Stimulated activated CD4-positive, alpha-beta T cell treated with anti-CD3 and anti-CD28 coated beads, TNF-alpha, amount 100 ng/mL, for 24 hours (primary cell): ENCODE measurements at places on chromosomes 4 and X.
A peak's percentile ranks its signal among the peaks of the same experiment; 100 is the strongest.

DNA sequence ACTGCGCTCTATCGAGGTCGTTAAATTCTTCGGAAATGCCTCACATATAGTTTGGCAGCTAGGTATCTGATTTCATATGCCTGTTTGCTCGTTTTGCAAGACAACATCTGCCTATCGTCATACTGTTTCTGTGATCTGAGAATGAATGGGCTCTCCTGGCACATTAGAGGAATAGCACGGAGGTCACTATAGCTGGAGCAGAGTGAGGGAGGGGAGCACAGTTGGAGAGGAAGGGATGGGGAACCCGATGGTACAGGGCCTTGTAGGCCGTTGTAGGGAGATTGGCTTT, 552 bp downstream of the IKBKG start:
- no peak for DNase-seq

- DNase-seq, result peak; percentile 59
Observed at GRCh38 chrX:40266490-40267333, 169.0 kb upstream of the BCOR start.

DNA sequence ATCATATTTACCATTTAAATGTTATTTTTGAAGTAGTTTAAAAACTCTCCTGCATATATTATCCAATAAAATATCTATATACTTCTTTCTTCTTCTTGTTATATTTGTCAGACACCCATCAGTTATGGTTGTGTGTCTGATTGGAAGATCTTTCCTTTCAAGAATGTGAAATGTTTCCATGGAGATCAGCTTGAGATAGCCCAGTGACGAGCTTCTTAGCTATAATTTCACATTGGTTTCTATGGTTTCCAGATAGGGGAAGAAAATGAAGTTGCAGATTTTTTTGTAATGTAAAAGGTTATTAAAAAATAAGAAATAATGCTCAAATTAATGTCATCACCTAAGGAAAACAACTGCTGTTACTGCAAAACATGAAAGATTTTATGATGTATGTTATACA, 189.0 kb downstream of the COX7B2 start:
- no peak for DNase-seq

DNA sequence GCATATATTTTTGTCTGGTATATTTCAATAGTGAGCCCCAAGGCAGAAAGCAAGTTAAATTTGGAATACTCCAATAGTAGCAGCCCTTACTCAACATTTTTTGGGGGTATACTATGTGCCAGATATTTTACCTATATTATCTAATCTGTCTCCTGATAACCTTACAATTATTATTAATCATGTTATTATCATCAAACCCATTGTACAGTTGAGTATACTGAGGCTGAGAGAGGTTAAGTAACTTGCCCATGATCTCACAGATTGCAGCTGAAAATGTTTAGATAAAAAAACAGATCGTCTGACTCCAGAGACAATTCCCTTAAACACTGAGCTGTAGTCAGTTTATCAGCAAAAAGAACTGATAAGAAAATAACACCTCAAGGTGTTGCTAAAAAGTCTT, 6.5 kb upstream of the RBBP7 start:
- DNase-seq, result no peak

DNA sequence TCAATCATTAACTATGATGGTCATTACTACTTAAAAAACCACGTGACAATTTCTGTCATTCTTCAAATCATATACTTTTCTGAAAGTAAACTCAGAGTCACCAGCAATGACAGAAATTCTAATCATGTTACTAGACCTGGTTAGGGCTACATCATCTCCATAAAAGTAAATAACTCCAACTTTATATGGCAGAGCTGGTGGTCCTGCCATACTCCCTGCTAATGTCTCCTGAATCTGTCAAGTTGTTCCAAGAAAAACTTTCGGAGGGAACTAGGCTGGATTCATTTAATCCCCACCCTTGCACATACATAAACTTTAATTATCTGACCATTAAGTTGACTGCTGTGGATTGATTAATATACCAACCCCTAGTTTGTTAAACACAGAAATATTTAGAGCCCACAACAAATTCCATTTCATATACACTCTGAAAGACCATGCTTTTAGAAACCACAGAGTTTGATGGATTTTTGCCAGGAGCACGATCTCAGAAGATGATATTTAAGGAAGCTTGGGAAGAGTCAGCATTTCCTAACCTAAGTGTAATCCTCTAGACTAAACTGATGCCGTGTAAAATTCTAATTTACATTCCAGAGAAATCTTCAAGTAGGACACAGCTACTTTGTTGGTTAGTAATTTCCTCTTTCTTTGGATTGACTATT, 577.0 kb downstream of the FAT4 start:
- DNase-seq, result no peak

DNA sequence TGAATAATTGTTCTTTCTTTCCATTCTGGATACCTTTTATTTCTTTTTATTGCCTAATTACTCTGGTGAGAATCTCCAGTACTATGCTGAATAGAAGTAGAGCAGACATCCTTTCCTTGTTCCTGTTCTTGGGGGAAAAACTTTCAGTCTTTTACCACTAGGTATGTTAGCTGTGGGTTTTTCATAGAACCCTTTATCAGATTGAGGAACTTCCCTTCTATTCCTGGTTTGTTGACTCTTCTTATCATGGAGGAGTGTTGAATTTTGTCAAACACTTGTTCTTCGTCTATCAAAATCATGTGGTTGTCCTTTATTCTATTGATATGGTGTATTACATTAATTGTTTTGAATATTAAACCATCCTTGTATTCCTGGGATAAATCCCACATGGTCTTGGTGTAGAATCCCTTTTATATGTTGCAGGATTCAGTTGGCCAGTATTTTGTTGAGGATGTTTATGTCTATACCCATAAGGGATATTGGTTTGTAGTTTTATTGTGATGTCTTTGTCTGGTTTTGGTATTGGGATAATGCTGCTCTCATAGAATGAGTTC, 23.6 kb downstream of the SH3BP2 start:
- no peak for DNase-seq

DNA sequence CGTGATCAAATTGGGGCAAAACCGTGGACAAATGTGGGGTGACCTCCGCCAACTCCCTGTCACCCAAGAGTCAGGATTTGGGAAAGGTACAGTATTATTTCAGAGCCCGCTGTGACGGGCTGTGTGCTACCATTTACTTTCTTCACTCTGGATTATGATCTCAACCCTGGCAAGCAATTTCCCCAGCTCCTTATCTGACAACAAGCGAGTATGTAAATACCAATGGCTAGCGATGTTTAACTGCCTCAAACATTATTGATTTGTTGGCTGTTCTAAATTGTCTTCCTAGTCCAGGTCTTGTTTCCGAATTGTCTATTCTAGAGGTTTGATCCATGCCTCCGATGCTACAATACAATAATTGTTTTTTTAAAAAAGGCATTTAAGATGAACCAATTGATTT, 17.7 kb upstream of the PITX2 start:
- DNase-seq, result no peak

DNA sequence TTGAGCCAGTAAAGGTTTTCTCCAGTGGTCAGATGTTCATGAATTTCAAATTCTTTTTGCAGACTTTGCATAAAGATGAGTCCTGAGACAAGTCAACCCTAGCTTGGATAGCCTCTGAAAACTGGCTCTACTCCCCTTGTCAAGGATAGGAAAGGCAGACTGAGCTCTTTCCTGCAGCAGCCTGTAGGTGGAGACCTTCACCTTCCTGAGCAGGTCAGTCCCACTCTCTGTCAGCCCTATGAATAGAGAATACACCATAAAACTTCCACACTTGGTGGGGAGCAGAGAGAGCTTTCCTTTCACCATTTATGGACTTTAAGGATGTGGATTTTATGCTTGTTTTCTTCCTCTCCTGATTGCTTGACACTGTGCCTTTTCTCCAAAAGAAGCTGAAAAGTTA, 41.9 kb downstream of the PCDH19 start:
- DNase-seq, result no peak

- no peak for DNase-seq
Observed at GRCh38 chrX:17442898-17443297, 67.9 kb downstream of the NHS start.

DNA sequence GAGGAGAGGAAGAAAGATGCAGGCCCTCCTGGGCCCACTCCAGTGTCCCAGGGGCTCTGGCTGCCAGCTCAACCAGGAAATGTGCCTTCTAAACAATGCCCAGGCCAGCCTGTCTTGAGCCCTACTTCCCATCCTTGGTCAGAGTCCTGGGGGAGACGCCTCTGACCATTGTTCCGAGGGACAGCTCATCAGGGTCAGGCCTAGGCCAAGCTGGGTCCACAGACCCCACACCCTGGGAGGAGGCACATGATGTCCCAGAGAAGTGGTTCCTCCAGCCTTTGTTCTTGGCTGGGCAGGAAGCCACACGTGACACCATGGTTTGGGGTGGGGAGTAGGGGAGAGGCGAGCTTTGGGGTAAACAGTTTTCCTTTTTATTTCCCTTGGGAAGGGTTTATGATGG, 102.5 kb downstream of the EFNB1 start:
- DNase-seq, result no peak

DNA sequence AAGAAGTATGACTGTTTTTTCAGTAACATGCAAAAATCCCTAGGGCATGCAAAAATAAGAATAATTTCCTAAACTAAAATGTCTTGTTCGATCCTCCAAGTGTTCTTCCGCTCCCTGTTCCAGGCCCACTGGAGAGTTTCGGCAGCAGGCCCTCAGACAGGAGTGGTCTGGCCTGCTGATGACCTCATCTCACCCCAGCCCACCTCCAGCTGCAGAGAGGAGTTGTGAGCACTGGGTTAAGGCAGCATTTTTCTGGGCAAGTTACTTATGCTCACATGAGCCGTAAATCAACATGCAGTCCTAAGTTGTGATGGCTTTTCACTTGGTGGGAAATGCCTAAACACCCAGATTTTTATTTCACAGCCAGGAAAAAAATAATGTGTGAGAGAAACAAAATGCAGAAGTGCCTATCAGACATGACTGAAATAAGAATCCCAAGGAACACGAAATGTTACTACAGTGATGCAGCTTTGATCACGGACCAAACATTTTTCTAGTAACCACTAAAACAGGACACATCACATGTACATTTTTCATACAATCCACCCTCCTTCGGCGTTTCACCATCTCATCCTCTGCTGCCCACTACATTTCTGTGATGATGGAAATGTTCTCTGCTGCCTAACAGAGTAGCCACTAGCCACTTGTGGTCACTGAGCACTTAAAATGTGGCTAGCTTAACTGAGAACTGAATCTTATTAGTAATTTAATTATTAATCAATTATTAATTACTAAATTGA, 153.3 kb upstream of the TBL1X start:
- no peak for DNase-seq
